ENCODE measurements at places on chromosomes 4 and X.

GRCh38 chr4:162272215-162272614, 108.4 kb upstream of the FSTL5 start:
- no peak for DNase-seq

GRCh38 chr4:26995316-26995715, 134.7 kb downstream of the STIM2 start:
- DNase-seq: no peak

DNA sequence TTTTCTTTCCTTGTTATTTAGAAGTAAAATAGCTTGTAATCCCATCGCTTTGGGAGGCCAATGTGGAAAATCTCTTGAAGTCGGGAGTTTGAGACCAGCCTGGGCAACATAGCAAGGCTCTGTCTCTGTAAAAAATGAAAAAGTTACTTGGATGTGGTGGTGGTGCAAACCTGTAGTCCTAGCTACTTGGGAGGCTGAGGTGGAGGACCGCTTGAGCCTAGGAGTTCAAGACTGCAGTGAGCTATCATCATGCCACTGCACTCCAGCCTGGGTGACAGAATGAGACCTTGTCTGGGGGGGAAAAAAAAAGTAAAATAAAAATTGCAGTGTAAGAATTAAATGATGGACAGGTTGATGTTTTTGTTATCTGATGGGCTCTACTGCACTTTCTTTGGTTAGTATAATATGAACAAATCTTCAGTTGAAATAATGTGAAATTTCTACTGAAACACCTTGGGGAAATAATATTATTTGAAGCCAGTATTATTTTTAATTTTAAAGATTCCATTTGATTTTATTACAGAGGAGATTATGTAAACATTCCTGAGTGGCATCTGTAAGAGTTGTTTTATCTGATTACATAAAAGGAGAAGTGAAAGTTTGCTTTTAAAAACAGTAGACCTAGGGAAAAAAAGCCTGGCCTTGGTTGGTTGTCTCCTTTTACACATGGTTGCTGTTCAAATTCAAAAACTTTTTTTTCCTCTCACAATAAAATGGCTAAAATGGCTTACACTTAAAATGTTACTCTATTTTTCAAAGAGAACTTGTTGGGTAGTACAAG, 10.5 kb upstream of the NDUFC1 start:
- no peak for DNase-seq

DNA sequence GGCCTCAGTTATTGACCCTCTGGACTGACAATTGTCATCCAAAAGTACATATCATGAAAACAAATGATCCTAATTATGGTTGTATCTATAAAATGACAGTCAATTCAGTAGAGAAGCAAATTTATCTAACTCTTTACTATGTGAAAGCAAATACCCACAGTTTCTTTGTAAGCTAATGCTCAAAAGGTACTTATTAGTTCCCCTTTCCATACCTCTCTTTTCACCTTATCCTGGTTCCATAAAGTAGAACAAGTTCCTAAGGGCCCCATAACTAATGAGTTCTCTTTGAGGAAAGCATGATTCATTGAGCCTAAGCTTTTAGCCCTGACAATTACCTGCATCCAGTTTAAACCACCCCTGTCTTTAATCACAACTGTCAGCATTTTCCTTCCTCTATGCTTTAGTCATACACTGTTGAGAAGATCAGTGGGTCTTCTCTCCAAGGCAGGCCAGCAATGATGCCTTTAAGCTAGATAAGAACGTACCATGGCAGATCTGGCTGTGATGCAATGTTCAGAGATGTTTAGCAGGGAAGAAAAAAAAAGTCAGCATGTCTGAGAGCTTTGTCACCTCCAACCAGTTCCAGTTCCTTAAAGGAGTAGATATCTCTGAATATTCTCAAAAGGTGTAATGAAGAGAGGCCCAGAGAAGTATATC, 179.7 kb upstream of the RASGEF1B start:
- peak; percentile 61 for DNase-seq

- DNase-seq: no peak
Observed at GRCh38 chrX:116010939-116011338, 159.6 kb upstream of the AGTR2 start.

DNA sequence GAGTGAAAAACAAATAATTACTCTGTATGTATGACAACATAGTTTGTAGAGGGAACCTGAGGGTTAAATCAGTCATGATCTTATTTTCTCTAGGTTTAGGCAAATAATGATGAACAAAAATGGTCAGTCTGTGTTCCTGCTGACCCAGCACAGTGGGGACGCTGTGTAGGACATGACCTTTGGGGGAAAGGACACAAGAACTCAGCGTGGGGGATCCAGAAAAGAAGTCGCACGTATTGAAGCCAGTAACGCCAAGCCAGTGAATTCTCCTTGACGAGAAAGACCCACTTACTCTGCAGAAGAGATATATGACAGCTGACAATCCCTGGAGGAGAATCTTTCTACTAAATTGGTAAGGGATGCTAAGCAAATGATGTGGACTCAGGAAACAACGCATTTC, 36.6 kb downstream of the HELT start:
- DNase-seq: no peak

DNA sequence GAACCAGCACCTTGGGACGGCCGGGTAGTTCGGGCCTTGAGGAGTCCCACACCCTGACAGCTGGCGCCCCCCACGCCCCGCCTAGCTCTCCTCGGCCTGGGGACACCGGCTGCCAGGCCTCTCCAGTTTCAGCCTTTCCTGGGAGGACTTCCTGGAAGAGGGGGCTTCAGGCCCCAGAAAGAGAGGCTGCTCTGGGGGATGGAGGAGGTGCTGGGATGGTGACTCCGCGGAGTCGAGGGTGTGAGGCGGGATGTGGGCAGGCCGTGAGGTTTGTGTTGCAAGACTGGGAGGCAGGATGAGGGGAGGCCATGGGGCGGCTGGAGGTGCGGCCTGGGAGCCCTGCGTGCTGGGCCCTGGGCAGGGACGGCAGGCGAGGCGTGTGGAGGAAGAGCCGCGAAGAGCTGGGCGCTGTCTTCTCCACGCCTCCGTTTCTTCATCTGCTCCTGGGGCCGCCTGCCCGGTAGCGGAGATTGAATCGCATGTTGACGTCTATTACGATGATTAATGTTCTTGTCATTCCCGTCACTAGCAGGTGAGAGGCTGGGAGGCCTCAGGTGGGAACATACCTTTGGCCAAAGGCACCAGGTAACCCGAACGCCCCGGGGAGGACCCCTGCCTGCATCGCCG, 918 bp upstream of the FGFRL1 start:
- no peak for DNase-seq

- no peak for DNase-seq
Observed at GRCh38 chr4:144634978-144635747, 10.8 kb upstream of the HHIP start.

- no peak for DNase-seq
Observed at GRCh38 chrX:12421918-12422317, 283.6 kb downstream of the FRMPD4 start.

DNA sequence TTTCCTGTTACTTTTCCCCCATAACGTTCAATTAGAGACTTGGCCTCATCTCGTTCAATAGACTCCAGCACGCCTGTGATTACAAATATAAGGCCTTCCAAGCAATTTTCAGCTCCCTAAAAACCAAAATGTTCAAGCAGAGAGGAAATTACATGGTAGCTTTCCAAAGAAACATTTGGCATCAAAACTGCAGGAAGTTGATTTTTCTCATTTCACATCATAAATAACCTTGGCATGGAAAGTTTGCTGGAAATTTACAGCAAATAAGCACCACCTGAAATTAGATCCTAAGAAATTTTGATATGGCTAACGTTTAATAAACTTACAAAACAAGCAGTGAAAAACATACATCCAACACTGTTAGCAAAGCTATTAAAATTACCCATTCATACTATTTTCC, 53.3 kb downstream of the RFC1 start:
- no peak for DNase-seq

DNA sequence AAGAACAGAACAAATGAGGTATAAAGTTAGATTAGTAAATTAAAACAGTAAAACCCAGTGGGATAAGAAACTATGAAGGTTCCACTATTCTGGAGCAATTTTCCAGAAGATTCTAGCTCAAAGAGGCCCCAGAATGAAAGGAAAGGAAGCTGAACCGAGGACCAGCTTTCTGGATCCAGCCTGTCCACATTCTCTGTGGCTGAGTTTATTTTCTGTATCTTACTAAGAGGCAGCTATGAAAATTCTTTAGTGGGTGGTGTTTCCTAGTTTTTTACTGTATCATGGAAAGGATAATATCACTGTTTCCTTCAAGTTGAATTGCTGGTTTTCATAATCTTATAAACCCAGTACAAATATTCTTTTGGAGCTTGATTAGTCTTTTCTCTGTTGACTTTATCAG, 11.8 kb downstream of the DAPP1 start:
- DNase-seq: no peak

DNA sequence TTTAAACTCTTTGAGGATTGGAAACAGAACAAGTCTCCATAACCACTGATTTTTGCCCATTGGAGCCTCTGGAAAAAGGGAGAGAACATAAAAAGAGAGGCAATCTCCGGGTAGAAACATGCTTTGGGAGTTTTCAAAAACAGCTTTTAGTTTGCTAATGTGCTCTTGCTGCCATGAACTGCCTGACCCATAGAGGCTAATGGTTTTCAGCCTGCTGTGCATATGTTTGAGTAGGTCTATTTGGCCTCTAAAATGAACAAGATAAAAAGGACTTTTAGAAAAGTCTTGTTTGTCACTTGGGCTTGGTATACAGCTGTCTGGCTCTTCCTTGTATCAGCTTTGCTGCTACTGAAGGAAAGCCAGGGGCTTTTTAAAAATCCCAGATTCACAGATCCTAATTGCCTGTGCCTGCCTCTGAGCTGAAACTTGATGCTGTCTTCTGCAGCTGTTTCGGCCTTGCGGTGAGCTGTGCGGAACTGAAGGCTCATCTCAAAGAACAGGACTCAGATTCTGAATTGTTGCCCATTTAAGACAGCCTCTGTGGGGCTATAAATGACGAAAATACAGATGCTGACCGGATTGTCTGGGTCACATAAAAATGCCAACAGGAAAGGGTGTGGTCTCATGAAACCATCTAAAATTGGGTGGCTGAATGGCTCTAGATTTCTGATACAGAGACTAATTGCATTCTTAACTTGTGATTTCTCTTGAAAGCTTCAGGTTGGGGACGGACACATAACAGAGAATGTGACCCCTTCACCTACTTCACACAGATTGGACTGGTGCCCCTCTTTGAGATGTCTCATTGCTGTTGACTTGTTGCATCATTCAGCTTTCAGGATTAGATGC, 18.4 kb upstream of the ZNF41 start:
- no peak for DNase-seq

GRCh38 chrX:153865321-153865580, 20.7 kb downstream of the L1CAM start:
- DNase-seq: no peak

DNA sequence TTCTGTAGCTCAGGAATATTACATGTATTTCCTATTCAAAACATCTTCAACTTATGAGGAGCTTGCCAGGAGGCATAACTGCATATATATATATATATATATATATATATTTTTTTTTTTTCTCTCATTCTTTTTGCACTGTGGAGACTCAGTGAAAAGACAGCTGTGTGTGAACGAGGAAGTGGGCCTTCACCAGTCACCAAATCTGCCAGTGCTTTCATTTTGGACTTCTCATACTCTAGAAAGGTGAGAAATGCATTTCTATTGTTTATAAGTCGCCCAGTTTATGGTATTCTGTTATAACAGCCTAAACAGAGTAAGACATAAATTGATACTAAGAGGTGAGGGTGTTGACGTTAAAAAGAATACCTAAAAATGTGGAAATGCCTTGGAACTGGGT, 710.6 kb downstream of the TRAM1L1 start:
- DNase-seq: no peak

GRCh38 chr4:13558881-13559280, 14.6 kb upstream of the NKX3-2 start:
- no peak for DNase-seq

DNA sequence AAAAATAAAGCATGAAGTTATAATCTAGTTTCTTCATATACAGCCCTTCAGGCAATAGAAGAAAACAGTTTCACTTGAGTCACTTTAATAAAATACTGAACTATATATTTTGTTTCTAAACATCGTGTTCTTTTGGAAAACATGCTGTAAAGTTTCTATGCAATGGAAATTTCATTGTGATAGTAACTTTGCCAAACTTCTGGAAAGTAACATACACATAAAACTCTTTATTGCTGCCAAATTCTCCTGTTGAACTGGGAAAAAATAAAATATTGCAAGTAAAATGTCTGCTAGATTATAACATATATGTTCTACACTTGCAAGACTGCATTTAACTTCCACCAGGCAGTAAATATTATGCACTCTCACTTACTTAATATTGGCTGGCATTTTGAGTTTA, 635.4 kb downstream of the SPRY1 start:
- DNase-seq: no peak

GRCh38 chr4:126230269-126230668, 915.5 kb downstream of the FAT4 start:
- DNase-seq: no peak

DNA sequence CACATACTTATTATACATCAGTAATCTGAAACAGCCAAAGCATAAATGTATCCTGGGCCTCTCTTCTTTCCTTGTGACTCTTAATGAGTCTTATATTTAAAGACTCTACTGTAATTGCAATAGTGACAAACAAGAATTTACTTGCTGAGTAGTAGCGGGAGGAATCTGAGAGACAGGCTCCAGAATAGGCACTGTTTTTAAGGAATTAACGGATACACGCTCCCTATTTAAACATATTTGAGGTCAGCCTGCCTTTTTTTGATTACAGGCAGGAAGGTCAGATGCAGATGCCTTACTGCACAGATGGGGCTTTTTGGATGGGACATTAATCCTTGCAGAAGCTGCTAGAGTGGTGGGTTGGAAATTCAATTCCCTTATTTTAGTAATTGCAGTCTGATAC, 196.3 kb upstream of the ANXA3 start:
- DNase-seq: no peak

- no peak for DNase-seq
Observed at GRCh38 chr4:169437299-169438047, 166.7 kb upstream of the SH3RF1 start.

DNA sequence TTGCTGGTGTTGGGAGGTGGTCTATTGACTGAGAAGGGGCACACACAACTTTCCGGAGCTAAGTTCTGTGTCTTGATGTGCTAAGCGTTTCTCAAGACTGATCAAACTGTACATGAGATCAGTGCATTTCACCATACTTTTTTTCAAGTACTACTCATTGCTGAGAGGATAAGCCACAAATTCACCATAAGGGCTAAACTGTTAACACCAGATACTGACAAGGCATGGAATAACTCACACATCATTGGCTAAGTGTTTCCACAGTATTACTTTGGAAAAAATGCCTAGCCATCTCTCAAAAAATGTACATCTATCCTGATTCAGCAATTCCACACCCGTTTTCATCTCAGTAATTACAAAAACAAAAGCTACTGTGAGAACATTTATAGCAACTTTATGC, 13.0 kb downstream of the RBMX start:
- no peak for DNase-seq

DNA sequence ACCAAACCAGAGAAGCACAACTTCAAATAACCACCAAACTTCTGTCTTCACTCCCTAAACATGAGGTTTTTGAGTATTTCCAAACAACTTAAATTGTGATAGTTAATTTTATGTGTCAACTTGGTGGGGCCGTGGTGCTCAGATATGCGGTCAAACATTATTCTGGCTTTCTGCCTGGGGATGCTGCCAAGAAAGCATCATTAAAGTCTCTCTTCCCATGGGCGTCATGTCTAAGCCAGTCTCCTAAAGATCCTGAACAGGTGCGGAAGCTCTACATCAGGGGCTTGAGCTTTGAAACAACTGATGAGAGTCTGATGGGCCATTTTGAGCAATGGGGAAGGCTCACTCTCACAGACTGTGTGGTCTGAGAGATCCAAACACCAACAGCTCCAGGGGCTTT, 24.1 kb upstream of the SOD3 start:
- DNase-seq: no peak

All from NCI-H1930 (cell line).